ENCODE measurements at places on chromosomes 2 and 18.

DNA sequence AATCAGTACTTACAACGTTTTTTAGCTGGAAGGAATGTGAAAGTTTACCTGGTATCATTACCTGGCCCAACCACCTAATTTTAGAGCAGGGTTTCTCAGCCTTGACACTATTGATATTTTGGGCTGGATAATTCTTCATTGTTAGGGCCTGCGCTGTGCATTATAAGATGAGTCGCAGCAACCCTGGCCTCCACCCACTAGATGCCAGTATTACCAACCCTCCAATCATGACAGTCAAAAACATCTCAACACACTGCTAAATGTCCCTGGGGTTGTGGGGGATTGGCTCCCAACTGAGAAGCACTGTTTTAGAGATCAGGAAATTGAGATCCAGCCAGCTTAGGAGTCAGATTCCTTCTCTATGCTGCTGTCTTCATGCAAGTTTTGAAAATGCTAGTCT, 265.3 kb upstream of the TCF4 start:
- no peak for DNase-seq

DNA sequence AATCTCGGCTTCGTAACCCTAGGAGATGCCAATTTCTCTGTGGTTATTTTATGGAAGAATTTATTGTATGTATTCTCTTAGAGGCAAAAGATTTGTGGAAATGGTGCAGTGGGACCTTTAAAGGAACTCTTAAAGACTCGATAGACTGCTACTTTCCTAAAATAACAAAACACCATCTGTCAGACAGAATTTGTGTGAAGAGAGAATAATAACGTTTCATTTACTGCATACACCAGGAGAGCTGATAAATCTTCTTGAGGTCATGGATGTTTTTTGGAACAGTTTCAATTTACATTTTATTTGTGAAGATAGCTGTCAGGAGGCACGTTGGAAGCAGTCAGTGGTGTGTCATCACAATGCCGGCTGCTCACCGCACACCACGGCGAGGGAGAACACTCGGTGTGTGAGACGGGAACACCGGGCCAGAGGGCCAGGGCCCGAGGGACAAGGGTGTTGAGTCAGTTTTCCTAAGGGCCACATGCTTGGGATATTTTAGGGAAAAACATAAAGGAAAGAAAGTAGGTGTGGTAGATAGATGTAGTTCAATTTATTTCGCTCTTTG, 1681.0 kb upstream of the DDX18 start:
- no peak for DNase-seq

DNA sequence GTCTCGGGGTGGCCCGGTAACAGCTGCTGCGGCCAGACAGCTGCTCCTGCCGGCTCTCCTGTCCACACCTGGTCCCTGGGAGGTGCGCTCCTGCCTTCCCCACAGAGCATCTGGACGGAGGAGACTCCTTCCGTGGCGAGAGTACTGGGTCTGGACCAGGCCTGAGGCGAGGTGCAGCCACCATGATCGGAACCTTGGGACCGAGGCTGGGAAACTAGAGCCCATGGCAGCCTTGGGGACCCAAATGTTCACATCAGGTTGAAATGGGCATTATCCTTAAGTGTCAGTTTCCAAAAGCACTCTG, 628 bp downstream of the GIGYF2 start:
- DNase-seq, result peak; percentile 49

- peak; percentile 32 for DNase-seq
These were observed 14.3 kb downstream of the FRZB start for GRCh38 chr2:182852090-182852489.

GRCh38 chr18:22926454-22926853, 6.7 kb upstream of the RBBP8 start:
- no peak for DNase-seq

GRCh38 chr2:16643099-16643498, 22.5 kb downstream of the CYRIA start:
- no peak for DNase-seq

DNA sequence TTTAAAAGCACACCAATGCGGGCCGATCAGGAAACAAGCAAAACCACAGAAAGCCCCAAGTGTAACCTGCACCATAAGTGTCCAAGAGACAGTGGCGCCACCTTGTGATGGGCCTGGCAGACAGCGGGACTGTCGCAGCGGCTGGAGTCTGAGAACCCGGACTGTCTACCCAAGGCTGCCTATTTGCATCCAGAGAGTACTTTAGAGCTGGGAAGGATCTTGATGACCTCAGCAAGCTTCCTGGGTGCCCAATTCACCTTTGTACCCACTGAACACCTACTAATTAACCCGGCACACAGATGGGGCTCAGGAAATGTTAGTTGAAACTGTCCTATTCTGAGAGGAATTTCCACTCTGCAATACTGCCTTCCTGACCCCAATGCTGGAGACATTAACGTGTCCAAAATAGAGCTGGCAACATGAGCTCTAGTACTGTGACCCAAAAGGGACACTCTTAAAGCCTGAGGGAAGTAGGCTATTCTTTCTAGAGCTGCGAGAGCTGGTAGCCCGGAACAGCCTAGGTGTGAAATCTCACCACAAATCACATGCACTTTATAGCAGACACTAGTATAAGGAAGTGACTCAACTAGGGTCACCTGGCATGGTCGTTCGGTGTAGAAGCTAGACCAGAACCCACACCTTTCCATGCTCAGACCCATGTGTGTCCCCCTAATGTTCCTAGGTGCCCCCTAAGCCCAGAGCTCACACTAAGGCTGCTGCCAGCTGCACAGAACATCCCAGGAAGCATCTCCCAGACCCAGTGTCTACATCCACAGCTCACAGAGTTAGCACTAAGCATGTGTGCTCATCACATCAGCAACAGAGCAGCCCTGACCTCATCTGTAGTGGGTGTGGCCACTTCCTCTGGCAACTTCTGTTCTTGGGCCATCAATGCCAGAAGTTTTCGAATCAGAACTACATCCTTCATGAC, 25.4 kb downstream of the POLR1A start:
- peak; percentile 54 for DNase-seq

DNA sequence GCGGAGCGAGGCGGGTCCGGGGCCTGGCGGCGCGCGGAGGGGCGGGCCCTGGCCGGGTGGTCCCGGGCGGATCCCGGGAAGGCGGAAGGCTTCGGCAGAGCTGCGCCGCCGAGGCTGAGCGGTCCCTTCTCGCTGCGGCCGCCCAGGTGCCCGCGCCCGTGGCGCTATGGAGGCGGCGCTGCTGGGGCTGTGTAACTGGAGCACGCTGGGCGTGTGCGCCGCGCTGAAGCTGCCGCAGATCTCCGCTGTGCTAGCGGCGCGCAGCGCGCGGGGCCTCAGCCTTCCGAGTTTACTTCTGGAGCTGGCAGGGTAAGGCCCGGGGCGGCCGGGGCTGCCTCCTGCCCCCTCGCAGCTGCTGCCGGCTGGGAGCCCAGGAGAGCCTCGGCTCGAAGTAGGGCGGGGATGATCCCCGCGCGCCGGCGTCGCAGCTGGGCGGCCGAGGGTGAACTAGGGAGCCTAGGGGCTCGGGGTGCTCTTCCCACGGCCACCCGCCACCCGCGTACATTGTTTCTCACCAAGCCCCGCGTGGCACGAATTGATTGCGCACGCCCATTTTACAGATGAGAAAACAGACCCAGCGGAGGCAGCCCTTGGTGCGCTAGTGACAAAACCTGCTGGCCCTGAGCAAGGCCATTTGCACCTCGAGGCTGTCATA, at the start of gene SLC66A3:
SLC66A3 (plus strand) TSS at position 87 of the 655 bp plus-strand sequence; CDS start at position 167, 80 bp downstream.
- peak; percentile 92 for DNase-seq

- DNase-seq, result peak; percentile 47
These were observed 580 bp downstream of the NEDD4L start for GRCh38 chr18:58044370-58045241.

GRCh38 chr2:149330127-149331022, at the start of gene LYPD6:
Gene LYPD6 (plus strand): TSS chr2:149330587. CDS start chr2:149437709, 107,122 bp downstream.
- no peak for DNase-seq
